ENCODE measurements at places on chromosomes 12 and 14. TPM values are rescaled to one million over a fixed set of nuclear protein-coding genes. Genes with fewer than 3 reads are reported as not detected.

The ART4 gene
- total RNA-seq, result not detected

The TSPAN11 gene
- not detected for total RNA-seq

The RIMBP2 gene
- total RNA-seq, result not detected

The CLEC6A gene
- not detected for total RNA-seq

The ZDHHC22 gene
- not detected for total RNA-seq

The HOXC4 gene
- total RNA-seq, result not detected

The OVCH1 gene
- not detected for total RNA-seq

The MYRFL gene
- not detected for total RNA-seq

The AQP6 gene
- total RNA-seq, result not detected

The TCL1B gene
- not detected for total RNA-seq

The PRB2 gene
- total RNA-seq, result not detected

The WDHD1 gene
- total RNA-seq, result 64.8 TPM

The CELA1 gene
- total RNA-seq, result not detected

The APOLD1 gene
- 5.2 TPM for total RNA-seq

The C1S gene
- total RNA-seq, result 21.9 TPM

The TSPAN19 gene
- total RNA-seq, result not detected

The GPR65 gene
- total RNA-seq, result 13.8 TPM

The TMEM106C gene
- total RNA-seq, result 305 TPM

GRCh38 chr12:2265461-2266167 is 212.8 kb downstream of the CACNA1C start:
- DNase-seq, result no peak

GRCh38 chr12:102421802-102422583 is 58.4 kb downstream of the IGF1 start:
- no peak for DNase-seq

DNA sequence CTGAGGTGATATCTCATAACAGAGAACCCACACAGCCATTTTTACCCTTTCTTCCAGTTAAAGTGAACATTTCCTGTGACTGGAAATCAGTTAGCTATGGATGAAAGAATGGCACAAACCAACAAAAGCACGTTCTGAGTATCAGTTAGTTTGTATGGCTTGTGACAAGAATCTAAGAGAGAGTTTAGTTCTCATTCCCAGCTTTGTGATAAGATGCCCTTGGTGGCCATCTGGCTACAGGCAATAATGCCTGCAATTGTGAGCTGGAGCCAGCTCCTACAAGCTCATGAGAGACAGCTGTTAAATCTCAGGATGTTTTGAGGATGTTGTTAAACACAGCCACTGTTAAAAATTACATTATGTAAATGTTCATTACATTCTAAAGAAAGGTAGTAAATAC is 122.0 kb upstream of the FRMD6 start:
- no peak for DNase-seq

- DNase-seq, result no peak
Observed at GRCh38 chr14:68141281-68142088, 321.9 kb downstream of the RAD51B start.

DNA sequence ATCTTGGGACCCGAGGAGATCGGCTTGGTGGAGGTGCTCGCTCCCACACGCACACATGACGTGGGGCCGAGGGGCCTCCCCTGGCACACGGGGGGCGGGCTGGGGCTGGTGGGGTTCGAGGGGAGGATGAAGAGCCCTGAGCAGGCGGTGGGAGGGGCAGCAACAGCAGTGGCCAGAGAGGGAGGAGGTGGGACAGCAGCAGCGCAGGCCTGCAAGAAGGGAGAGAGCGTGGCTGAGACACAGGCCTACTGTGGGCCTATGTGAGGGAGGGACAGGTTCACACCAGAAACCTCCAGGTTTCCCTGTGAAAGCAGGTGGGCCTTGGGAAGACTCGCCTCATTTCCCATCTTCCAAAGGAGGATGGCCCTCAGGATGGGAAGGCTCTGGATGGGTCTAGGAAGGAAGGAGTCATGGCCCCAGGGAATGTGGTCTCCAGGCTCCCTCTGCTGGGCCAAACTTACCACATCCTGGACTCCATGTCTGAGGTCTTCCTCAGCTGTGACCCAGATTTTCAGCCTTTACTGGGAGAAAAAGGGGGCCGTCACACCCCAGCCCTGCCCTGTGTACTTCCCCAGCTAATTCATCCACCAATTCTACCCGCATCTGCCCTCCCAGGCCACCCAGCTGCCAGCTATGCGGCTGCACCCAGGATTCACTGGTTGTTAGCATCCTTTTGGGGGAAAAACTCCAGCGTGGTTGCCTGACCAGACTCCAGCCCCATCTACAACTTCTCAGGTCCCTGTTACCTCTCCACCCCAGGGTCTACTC is 2.8 kb downstream of the PIANP start:
- no peak for DNase-seq

GRCh38 chr14:104334424-104335161 is 196.2 kb downstream of the KIF26A start:
- no peak for DNase-seq

GRCh38 chr12:89848732-89849131 is 140.1 kb upstream of the ATP2B1 start:
- no peak for DNase-seq

GRCh38 chr12:69383074-69383473 is 23.5 kb downstream of the YEATS4 start:
- DNase-seq, result no peak

DNA sequence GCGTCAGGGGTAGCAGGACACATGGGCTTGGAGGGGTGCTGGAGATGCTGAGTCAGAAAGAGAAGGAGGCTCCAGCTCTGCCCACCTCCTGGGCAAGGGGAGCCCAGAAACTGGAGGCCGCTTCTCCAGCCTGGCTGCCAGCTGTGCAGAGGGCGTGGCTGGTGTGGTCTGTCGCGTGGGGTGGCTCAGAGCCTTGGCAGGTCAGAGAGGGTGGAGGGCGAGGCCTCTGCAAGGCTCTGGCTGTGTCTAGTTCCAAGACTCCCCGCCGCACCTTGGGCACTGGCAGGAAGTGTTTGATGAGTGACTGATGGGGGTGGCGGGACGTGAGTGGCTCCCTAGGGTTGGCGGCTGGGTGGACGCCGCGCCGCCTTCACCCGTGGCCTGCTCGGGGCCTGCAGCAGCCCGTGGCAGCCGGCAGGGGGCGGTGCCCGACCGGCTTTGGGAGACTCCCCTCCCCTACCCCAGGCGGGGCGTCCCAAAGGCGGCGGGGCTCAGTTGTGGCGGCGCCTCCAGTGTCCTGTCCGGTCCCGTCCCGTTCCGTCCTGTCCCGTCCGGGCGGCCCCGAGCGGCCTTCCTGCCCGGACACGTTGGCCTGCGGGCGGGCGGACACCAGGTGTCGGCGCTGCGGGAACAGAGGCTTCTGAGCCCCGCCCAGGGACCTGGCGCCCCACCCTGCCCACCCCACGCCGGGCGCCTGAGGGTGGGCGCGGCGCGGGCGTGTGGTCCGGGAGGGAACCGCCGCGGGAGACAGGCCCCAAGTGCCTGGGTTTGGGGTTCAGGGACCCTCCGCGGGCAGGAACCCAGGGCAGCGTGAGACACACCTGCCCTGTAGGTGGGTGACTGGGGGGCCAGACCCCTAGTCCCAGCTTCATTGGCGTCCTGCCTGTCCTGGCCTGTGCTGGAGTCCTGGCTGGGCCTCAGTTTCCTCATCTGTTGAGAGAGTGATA is 39.7 kb downstream of the KRT80 start:
- DNase-seq, result peak; percentile 64

GRCh38 chr12:46671102-46671501 is 154.7 kb downstream of the SLC38A4 start:
- DNase-seq, result no peak

GRCh38 chr12:19234981-19235871 is 105.7 kb downstream of the PLEKHA5 start:
- DNase-seq, result no peak
